Esophagus squamous epithelium (tissue), 5 donors: ENCODE measurements at places on chromosomes 1 and 21.

DNA sequence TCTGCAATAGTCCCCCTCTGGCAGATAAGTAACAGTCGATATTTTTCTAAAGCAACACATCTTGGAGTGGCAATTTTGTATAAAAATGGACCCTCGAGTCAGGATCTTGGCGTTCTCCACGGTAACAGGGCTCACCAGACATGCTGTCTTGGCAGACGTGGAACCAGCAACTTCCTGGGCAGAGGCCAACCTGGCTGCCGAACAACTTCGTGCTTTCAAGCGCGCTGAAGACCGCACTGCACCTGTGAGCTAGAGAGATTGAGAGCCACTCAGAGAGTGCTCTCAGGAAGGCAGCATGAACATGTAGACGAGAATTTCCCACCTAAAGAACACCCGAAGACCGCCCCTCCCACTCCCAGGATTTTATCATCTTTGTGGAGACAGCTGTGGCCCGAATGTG, 7.3 kb downstream of the C1orf174 start:
- DNase-seq, result no peak

GRCh38 chr1:112515311-112516009, 6.7 kb downstream of the WNT2B start:
- no peak for DNase-seq

DNA sequence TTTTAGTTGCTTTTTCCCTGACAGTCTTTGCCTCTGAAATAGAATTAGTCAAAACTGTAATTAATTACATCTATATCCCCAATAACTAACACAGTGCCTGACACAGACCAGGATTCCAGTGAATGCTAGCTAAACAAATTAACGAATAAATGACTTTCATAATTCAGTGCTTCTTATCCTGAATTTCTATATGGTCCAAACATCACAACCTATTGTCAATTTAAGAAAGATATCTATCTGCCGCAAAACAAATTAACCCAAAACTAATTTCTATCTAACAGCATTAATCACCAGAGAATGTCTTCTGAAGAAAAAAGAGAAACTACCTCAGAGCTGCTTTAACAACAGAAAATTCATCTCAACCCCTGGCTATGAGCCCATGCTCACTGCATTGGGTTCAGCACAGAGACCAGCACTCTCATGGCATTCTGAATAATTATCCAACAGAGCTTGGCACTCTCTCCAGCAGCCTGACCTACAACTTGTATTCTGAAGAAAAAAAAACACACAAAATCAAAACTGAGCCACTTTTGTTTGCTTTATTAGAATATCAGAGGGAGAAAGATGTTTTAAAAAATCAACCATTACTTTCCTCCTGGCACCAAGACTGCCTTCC, 547.3 kb upstream of the BEND5 start:
- no peak for DNase-seq

DNA sequence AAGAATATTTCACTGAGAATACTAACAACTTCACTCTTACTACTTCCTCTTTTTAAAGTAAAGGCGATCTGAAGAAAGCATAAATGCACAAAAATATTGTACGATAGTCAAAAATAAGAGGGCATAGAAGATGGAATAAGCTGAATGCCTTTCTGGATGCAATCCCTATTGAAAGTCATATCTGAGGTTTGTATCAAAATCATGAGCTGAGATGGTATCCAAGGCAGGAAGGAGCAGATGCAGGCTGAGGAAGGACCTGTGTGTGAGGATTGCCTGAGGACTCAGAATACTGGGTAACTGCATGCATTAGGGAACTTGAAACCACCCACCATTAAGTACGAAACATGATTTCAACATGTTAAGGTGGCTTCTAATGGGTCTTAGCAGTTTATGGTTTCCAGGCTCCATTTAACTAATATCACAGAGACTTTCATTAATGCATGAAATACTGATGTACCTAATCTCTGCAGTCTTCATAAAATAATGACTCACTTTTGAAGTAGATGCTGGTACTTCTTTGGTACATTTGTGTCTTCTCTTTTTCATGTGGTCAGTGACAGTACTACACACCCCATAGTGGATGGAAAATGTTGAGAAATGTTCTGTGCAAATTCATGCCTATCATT, 29.6 kb upstream of the RGS1 start:
- no peak for DNase-seq
